ENCODE measurements at places on chromosomes 3 and 15. TPM values are rescaled to one million over a fixed set of nuclear protein-coding genes. Genes with fewer than 3 reads are reported as not detected.

The COPB2 gene
- total RNA-seq = 86.1 TPM

The MEIS2 gene
- total RNA-seq = not detected

The ZKSCAN7 gene
- 3.4 TPM for total RNA-seq

The CLDN16 gene
- not detected for total RNA-seq

The EFHB gene
- 0.55 TPM for total RNA-seq

The FANCD2 gene
- total RNA-seq = 71.4 TPM

The LRRC31 gene
- total RNA-seq = not detected

Measured in activated CD8-positive, alpha-beta memory T cell treated with anti-CD3 and anti-CD28 coated beads for 36 hours (primary cell).